GM19239 (cell line): ENCODE measurements at places on chromosomes 7 and 10.

GRCh38 chr10:50528206-50528605 is 95.5 kb downstream of the SGMS1 start:
- no peak for DNase-seq

- no peak for DNase-seq
Observed at GRCh38 chr10:96131621-96132020, 1.5 kb downstream of the ZNF518A start.

- DNase-seq = no peak
Observed at GRCh38 chr10:88841316-88842111, 10.1 kb downstream of the ANKRD22 start.

- DNase-seq = no peak
Observed at GRCh38 chr7:105857009-105857952, 19.1 kb downstream of the ATXN7L1 start.

GRCh38 chr10:29256586-29256985 is 32.3 kb upstream of the LYZL1 start:
- DNase-seq = no peak

GRCh38 chr10:101062232-101063049 is 652 bp downstream of the KAZALD1 start:
- DNase-seq = no peak

GRCh38 chr7:90507692-90508091 is 38.3 kb downstream of the PTTG1IP2 start:
- no peak for DNase-seq

DNA sequence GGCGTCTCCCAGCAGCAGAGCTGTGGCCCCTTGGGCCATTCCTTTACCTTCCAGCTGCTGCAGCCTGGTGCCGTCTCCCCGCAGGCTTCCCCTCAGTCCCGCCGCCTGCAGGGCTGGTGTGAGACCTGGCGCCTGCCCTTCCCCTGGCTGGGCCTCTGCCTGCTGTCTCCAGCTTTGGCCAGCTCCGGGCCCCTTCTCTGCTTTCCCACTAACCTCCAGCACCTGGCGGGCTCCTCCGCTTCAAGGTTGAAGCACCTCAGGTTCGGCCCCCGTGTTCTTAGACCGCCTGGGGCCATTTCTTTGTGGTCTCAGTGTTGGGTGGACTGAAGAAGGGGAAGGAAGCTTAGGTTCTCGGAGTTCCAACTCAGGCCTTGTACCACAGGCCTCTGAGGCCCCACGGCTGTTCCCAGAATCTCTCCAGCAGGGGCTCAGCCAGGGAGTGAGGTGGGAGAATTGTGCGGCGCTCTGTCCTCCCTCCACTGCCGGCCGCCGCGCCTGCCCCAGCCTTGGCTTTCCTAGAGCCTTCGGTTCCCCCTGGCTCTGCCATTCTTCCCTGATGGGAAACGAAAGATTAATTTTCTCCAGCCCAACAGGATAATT is 30.3 kb downstream of the GBX1 start:
- DNase-seq = no peak

GRCh38 chr10:87760195-87760905 is 57.7 kb downstream of the ATAD1 start:
- DNase-seq = no peak

DNA sequence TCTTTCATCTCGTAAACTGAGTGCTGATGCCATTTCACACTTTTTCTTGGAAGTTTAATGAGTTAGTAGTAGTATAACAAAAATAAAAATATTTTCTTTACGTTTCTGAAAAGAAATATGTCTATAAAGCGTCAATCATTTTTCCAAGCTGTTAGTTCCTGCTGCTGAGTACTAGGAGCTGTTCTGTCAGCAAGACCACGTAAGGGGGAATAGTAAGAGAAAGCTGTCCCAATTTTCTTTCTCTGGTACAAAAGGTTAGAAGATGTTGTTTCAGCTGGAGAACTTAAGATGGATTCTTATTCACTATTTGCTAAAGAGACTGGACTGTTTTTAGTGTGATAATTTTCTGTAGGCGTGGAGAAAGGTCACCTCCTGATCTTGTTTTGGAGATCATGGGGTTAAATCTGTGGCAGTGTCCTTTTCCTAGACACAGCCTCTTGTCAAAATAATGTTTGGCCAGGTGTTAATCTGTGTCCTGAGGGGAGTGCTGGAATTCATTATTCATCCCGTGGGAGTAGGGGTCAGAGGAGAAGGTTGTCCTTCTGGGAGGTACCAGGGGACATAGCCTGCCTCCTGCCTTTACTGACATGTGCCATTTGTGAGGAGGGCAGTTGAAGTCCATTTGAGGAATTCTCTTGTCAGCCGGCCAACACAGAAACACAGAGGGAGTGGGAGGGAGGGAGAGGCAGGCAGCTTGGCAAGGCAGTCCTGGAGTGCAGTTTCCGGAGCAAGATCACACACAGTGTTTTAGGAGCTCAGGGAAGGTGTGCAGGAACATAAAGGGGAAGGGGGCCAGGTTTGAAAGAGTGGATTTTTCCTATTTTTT is 368.7 kb downstream of the AUTS2 start:
- DNase-seq = no peak

- no peak for DNase-seq
Observed at GRCh38 chr7:148898845-148899484, 14.9 kb upstream of the EZH2 start.

DNA sequence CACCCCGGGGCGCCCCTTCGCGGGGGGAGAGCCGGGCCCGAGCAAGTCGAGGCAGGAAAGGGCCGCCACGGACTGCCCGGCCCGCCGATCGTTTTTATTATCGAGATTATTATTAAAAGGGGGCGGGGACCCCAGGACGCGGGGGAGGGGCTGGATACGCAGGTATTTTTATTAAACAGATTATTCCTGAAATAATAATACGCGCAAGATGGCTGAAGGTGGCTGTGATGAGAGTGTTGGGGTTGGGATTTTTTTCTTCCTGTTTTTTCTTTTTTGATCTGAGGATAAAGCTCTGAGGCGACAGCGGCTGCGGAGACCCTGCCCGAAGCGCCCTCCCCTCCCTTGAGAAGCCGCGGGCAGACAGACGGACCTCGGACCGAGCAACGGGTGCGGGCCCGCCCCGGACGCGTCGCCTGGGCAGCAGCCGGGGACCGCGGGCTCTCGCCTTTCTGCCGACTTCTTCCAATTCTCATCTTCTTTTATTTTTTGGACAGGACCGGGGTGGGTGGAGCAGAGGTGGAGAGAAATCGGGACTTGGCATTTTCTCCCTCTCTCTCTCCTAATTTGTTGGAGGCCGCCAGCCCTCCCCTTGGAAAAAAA is 1.4 kb upstream of the TRIM8 start:
- DNase-seq = no peak

GRCh38 chr7:117019287-117019686 is 66.0 kb downstream of the ST7 start:
- no peak for DNase-seq

GRCh38 chr10:89644967-89645741 is at the start of gene PANK1:
Gene PANK1 (minus strand): TSS chr10:89645242. CDS start chr10:89644891, 351 bp downstream.
- DNase-seq = peak; percentile 30

GRCh38 chr7:70132226-70132851 is 534.1 kb downstream of the AUTS2 start:
- no peak for DNase-seq

DNA sequence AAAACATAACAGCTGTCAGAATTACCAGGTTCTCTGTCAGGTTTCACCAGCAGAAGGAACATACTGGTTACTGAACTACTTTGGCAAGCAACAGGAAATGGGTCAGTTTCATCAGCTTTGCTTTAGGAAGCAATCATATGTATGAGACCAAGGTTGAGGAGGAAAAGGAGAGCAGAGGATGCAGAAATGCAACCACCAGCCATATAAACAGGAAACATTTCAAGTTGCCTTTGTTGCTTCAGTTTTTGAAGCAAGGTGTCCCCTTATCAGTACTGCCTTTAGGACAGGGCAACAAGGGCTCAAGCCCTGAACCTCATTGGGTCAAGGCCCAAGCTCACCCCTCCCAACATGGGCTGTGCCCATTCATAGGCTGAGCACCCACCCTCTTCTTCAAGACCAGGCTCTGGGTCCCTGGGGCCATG is 10.2 kb downstream of the HIPK2 start:
- peak; percentile 61 for DNase-seq

DNA sequence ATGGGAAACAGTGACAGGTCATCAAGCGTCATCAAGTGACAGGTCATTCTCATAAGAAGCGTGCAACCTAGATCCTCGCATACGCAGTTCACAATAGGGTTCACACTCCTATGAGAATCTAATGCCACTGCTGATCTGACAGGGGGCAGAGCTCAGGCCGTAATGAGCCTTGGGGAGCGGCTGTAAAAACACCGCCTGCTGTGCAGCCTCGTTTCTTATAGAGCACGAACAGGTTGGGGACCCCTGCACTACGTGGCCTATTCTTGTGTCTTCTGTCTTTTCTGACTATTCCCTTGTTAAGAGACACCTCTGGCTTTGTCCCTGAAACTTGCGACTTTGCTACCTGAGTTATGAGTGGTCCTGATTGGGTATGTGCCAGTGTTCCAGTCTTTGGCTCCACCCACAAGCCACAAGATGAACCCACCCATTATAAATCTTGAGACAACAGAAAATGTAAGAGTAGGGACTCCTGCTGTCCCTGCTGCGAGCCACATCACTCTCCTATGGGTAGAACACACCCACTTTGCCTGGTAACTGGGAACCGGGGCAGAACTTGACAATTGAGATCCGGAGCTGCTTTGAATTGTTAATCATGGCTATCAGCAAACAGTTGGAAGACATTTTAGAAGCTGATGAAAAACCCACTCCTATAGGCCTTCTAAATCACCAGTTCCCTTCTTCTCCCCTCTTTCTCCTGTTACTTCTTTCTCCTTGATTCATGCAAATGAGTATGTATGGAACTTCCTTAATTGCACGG is 55.8 kb upstream of the EXOC4 start:
- DNase-seq = no peak

- DNase-seq = no peak
Observed at GRCh38 chr10:71381611-71382010, 15.1 kb upstream of the CDH23 start.

GRCh38 chr10:114634609-114634979 is 23.5 kb downstream of the ABLIM1 start:
- no peak for DNase-seq

DNA sequence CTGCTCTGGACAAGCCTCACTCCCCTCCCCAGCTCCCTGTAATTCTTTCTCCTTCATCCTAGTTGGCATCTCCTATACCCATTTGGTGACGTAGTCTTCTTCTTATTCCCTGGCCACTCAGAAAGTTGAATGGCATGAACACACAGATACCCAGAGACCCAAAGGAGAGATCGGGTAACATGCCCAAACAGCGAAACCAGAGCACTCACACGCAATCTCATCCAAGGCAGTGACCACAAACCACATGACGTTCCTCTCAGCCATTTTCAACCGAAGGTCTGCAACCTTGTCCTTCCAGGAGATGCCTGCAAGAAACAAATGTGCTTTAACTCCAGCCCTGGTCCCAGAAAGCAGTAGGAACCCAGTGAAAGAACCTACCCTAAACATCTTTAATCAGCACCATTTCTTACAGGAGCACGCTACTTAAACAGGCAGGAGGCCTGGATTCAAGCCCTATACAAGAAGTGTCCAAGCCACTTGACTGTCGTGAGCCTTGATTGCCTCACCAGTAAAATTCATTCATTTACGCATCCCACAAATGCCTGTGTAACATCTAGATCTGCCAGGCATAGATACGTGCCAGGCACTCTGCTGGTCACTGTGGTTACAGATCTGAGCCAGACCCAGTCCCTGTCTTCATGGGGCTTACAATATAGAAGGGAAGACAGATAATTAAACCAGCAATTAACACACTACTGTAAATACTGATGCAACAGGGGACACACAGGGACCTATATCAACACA is 37.1 kb downstream of the XPNPEP1 start:
- no peak for DNase-seq

GRCh38 chr7:102063690-102064180 is 222.9 kb upstream of the SH2B2 start:
- DNase-seq = no peak

DNA sequence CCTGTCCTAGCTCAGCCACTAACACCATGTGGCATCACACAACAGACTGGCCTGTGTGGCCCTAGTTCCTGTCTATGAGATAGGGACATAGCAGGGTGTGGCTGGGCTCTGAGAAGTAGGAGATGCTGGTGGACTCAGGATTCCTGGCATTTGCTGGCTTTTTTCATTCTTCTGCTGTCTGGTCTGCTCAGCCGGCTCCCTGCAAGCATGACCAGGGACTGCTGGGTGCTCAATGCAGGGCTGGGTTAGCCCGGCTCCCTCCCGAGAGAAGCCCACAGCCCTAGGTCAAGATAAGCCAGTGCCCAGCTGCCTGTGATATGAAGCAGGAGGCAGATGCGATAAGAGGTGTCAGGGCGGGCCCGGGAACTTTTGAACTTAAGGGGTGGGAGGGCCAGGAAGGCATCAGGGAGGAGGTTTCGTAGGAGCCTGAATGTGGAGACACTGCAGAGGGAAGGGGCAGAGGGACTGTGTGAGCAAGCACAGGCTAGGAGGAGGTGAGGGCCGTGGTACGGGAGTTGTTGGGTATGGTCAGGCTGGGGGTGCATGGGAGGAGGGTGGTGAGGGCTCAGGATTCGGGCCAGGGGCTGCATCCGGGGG is 3.5 kb downstream of the AQP1 start:
- DNase-seq = no peak

- DNase-seq = no peak
Observed at GRCh38 chr10:11414314-11415038, 197.0 kb downstream of the USP6NL start.

- no peak for DNase-seq
Observed at GRCh38 chr10:7861509-7862120, 43.3 kb downstream of the TAF3 start.

- no peak for DNase-seq
Observed at GRCh38 chr10:44313761-44314165, 71.1 kb downstream of the CXCL12 start.

GRCh38 chr7:135970682-135971365 is 6.3 kb downstream of the MTPN start:
- no peak for DNase-seq

DNA sequence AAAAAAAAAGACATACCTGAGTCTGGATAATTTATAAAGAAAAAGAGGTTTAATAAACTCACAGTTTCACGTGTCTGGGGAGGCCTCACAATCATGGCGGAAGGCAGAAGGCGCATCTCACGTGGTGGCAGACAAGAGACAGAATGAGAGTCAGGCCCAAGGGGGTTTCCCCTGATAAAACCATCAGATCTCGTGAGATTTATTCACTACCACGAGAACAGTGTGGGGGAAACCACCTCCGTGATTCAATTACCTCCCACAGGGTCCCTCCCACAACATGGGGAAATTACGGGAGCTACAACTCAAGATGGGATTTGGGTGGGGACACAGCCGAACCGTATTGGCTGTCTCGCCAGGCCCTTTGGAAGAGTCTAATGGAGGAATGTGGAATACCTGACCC is 9.0 kb upstream of the MAFK start:
- no peak for DNase-seq

DNA sequence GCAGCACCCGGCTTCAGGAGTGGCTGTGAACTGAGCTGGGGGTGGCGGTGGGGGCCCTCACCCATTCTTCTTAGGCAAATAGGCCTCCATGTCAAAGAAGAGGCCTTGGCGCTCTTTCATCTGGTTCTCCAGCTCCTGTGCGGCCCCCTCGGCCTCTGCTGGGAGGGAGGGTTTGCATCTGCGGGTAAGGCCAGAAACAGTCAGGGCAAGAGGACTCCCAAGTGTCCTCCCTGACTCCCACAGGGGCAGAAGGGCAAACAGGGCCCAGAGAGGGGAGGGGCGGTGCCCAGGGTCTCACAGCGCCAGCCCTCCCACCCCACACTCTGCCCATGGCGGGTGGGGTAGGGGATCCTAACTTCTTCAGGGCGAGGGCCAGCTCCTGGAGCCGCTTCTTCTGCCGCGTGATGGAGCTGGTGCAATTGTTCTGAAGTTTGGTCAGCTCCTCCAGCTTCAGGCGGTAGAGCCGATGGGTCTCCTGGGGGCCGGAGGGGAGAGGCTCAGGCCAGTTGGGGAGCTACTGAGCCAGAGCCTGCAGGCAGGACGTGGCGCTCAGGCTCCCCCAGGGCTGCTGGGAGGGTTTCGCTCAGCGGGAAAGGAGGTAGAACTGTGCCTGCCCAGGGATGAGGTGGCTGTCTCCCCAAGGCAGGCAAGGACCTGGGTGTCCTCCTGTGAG is 2.2 kb downstream of the TMEM120A start:
- DNase-seq = no peak
